CD4-positive, alpha-beta T cell treated with Interleukin-15 for 1 hour (primary cell): ENCODE measurements at places on chromosomes 3 and 15.
A peak's percentile ranks its signal among the peaks of the same experiment; 100 is the strongest.

- DNase-seq, result no peak
Observed at GRCh38 chr15:48996276-48996675, 32.6 kb upstream of the SHC4 start.

DNA sequence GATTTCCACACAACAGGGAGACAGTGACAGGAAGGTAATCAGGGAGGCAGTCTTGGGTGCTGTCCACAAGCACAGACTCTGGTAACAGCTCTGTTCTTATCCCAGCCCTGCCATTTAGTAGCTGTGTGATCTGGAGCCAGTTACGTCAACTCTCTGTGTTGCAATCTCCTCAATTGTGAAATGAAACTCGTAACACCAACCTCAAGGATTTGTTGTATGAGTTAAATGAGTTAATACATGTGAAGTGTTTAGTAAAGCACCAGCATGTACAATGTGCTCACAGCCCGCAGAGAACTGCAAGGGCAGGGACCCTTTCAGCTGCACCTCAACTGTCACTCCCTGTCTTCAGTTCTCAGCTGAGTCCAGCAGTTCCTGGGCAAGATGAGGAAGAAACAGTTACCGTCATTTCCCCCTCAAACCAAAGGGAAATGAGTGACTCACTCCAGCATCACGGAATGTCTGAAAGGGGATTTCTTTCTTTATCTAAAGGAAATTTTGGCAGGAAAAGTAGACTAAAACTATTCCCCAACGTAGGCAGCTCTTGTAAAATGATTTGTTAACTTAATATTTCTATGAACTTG is 39.9 kb upstream of the MB21D2 start:
- DNase-seq, result peak; percentile 64

- no peak for DNase-seq
Observed at GRCh38 chr3:20673866-20674265, 487.9 kb upstream of the SGO1 start.

DNA sequence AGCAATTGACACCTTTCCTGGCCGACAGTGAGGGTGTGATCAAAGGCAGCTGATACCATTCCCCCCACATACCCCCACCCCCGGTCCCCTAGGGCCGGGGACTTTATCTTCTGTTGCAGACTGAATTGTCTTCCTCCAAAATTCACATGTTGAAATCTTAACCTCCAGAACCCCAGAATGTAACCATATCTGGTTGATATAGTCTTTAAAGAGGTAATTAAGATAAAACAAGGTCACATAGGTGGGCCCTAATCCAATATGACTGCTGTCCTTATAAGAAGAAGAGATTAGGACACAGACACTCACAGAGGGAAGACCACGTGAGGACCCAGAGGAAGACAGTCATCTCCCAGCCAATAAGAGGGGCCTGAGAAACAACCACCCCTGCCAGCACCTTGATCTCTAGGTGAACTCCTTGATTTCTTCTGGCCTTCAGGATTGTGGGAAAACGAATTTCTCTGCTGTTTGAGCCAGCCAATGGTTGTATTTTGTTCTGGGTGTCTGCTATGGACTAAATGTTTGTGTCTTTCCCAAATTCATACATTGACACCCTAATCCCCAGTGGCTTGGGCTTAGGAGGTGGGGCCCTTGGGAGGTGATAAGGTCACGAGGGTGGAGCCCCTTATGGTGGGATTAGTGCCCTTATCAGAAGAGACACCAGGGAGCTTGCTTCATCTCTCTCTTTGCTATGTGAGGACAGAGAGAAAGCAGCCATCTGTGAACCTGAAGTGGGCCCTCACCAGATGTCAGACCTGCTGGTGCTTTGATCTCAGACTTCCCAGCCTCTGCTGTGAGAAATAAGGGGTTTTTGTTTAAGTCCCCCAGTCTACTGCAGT is 144.0 kb downstream of the CHSY1 start:
- no peak for DNase-seq

DNA sequence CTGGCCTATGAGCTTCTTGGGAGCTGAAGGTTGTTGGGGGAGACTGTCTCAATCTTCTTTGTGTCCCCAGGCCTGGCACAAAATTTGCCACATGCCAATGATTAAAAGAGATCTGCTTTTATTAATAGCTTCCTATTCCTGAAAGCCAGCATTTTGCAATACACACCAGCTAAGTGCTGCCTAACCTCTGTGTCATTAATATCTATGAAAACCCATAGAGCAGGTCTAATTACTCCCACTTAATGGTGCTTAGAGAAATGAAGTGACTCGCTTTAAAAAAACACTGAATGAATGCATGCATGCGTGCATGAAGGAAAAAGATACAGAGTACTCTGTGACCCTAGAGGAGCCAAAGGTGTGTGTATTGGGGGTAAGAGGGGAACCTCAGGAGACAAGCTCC is 55.0 kb downstream of the SLC6A1 start:
- DNase-seq, result no peak

DNA sequence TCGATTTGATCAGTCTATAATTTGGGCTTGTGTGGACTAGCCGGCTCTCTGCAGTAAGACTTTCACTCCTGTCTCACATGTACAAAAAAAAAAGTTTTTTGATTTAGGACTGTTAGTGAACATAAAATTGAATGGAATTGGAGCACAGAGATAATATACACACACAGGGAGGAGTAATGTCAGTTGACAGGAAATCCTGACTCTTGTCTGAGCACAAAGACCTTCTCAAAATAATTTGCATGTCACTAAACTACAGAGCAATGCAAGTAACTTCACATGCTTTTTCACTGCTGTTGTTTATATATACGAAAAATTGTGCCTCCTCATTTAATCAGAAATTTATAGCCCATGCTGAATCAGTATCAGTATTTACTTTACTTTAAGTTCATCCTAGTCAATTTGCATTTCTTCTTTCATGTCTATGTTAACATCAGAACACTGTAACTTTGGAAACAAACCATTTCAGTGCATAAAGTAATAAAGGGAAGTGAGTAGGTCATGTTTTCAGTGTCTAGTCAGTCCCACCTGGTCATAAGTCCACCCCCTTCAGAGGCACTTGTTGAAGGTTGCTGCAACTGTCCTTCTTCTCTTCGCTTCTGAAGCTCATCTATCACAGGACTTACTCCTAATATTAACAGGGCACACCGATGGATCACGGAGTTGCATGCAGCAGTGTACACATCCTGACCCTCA is 115.8 kb downstream of the FBXL22 start:
- no peak for DNase-seq

DNA sequence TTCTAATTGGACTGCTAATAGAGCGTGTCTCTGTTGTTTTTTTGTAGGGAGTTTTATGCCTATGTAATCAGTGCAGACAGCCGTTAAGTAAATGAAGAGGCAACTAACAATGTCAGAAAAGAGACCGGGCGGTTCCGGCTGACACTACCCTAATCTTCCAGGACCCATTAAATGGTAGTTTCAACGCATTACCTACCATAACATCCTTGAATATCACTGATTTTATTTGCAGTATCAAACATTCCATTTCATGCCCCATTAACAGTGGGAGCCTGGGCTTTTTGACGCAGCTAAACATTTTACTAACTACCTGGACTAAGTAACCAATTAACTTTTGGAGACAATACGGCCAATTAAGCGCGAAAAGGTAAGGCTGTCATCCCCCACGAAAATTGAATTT is 832.9 kb upstream of the NR2F2 start:
- no peak for DNase-seq

GRCh38 chr3:107911337-107912000 is 179.4 kb downstream of the CD47 start:
- DNase-seq, result no peak

DNA sequence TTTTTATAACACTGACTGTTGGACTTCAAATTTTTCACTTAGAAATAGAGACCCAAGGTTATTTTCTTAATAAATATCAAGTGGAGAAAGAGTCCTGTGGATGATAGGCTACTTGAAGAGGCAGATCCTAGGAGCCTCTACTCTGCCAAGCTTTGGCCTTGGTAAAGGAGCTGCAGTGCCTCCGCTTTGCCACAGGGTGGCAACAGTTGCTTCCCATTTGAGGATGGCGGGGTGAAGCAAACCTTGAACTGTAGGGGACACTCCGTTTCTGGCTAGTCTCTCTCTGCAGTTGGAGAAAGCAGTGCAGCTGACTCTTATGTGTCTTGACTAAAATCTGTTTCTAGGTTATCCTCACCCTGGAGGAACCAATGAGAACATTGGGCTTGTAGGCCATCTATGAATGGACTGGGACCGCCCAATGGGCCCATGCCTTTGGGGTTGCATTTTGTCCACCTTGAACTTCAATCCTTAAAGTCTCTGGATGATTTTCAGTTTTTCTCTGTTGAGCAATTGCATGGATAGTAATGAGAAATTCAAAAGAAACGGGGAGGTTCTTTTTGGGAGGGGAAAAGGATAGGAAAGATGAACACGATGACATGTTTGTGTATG is 9.8 kb downstream of the SCG5 start:
- DNase-seq, result peak; percentile 48

GRCh38 chr3:99730870-99731269 is 86.8 kb upstream of the CMSS1 start:
- no peak for DNase-seq

DNA sequence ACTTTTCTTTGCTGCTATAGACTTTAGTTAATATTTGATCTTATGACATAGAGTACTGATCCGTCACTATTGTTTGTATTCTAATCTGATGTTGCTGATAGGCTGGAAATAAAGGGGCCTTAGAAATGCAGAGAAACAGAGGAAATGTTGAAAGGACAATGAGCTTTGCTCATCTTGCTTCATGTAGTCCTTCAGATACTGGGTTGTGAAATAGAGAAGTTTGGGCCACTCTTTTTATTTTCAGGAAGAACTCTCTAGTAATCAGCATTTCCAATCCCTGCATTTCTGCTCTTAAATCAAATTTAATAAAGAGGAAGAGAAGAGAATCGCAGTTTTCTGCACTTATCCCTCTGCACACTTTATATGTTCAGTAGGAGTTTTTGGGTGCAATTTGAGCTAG is 192.8 kb upstream of the THBS1 start:
- DNase-seq, result no peak

DNA sequence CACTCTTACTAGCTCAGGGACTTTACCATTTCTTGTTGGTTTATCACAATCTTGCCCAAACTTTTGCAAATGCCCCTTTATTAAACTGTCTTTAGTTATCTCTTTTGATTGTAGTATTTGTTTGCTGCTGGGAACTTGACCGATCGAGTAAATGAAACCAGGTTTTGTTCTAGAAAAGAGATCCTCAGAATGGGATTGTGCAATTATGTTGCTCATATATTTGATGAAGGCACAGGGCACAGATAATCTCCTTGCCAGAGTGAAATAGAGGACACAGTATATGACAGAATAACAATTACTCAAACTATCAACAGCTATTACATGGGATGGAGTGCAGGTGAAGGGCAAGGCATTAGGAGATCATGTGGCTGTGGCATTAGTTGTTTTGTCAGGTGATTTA is 216.6 kb upstream of the RASGRP1 start:
- no peak for DNase-seq

DNA sequence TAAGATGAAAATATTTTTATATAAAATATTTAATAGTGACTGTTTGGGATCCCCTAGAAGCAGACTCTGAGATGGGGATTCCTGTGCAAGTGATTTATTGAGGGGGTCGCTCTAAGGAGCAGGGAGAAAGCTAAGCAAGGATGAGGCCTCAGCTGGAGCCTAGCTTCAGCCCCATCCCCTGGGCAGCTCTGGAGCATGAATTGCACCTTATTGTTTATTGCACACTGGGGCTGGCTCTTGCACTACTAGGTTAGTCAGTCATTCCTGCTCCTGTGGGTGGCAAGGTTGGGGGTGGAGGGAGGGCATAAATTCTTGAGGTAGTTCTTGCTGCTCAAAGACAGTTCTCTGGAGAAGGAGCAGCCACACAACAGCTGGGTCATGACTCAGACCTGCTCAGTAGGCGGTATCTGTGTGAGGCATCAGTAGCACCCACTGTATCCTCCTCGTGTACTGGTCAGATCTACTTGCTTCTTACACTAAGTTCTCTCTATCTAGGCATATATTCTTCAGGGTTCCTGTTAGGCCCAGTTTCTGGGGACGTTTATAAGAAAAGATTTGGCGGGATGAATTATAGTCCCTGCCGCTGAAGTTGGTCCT is 27.2 kb upstream of the TNFSF10 start:
- DNase-seq, result no peak

- no peak for DNase-seq
Observed at GRCh38 chr15:38662033-38662802, 97.6 kb upstream of the RASGRP1 start.

- DNase-seq, result no peak
Observed at GRCh38 chr3:197746209-197746608, 3.5 kb upstream of the FYTTD1 start.

- DNase-seq, result no peak
Observed at GRCh38 chr15:101240358-101240757, 11.5 kb downstream of the CHSY1 start.

DNA sequence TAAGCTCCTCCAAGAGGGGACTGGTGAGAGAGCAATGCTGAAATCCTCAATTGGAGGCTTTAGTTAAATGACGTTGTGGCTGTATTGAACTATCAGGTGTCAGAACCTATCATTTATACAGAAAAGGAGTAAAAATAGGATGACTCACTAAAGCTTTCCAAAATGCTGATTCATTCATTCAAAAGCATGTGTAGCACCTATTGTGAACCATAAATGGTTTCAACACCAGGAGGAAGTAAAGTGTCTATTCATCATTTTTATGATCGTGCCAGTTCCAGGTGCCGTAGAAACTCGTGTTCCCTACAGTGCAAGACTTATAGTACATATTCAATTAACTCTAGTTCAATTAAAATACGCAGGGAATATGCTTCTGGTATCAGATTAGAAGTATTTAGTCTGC is 66.5 kb upstream of the ARRDC4 start:
- DNase-seq, result no peak

GRCh38 chr3:159797771-159798170 is 190.9 kb upstream of the IL12A start:
- DNase-seq, result no peak

DNA sequence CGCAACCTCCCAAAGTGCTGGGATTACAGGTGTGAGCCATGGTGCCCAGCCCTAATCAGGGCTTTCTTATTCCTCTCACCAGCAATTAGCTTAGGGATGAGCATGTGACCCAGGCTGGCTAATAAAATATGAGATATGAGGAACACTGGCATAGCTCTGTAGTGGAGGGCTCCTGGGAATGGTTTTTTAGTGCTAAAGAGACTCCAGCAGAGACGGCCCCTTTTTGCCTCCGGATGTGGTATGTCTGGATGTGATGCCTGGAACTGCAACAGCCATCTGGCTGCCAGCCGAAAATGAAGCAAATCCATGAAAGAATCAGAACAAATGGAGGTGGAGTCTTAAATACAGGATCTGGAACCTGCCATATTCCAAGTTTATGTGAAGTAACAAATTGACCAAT is 69.1 kb upstream of the MAGI1 start:
- DNase-seq, result no peak
